ENCODE measurements at places on chromosomes 5 and 9.

DNA sequence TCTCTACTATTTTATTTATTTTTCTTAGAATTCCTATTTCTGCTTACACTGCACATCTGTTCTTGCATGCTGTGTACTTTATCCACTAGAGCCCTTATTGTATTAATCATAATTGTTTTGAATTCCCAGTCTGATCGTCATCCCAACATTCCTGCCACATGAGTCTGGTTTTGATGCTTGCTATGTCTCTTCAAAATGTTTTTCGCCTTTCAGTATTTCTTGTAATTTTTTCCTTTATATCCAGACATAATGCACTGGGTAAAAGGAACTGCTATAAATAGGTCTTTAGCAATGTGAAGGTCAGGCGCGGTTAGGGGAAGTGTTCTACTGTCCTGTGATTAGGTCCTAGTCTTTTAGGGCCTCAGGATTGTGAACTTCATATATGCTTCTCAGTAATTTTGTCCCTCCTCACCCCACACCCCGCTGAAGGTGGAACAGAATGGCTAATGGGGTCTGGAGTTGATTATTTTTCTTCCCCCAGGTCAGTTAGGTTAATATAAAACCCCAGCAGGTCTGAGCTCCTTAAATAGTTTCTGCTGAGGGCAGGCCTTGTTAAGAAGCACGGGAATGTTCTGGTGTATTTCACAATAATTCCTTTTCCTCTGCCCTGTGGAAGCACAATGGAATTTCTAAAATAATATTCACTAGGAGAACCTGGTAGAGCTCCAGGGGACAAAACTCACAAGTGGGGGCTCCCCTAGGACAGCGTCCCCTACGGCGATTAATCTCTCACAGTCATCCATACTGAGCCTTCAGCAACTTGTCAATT lies 146.6 kb upstream of the TUT7 start:
- peak; percentile 18 for DNase-seq
- H3K4me1 ChIP-seq: no peaks in the 10 kb centered on the region
- no peaks in the 10 kb centered on the region for H3K36me3 ChIP-seq
- no peak overlapping the region for H3K4me3 ChIP-seq

DNA sequence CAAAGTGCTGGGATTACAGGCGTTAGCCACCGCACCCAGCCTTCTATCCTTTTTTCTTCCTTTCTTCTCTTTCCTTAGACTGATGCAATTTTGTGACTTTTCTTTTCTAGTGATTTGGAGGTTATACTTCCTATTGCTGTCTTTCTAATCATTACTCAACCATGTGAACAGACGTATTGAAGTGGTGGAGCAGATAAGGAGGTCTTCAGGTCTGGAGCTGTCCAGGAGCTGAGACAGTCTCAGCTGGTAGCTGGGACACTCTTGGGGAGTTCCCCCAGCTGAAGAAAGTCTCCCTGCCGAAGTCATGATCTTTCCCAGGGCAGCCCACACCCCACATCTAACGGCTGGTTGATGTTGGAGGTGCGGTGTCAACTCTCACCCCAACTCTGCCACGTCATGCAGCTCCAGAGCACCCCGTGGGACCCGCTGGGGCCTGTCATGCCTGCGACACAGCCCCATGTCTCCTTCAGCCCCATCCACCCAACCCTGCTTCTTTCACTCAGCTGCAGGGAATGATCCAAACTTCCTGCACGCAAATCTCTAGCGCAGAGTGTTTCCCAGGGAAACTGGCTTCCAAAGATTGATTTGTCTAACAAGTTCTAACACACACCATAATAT lies 41.1 kb downstream of the NSUN2 start:
- no peaks in the 10 kb centered on the region for H3K36me3 ChIP-seq
- H3K27ac ChIP-seq: no peak overlapping the region
- no peaks in the 10 kb centered on the region for H3K4me1 ChIP-seq
- no peaks in the 10 kb centered on the region for H3K27me3 ChIP-seq
- H3K4me3 ChIP-seq: no peak overlapping the region

DNA sequence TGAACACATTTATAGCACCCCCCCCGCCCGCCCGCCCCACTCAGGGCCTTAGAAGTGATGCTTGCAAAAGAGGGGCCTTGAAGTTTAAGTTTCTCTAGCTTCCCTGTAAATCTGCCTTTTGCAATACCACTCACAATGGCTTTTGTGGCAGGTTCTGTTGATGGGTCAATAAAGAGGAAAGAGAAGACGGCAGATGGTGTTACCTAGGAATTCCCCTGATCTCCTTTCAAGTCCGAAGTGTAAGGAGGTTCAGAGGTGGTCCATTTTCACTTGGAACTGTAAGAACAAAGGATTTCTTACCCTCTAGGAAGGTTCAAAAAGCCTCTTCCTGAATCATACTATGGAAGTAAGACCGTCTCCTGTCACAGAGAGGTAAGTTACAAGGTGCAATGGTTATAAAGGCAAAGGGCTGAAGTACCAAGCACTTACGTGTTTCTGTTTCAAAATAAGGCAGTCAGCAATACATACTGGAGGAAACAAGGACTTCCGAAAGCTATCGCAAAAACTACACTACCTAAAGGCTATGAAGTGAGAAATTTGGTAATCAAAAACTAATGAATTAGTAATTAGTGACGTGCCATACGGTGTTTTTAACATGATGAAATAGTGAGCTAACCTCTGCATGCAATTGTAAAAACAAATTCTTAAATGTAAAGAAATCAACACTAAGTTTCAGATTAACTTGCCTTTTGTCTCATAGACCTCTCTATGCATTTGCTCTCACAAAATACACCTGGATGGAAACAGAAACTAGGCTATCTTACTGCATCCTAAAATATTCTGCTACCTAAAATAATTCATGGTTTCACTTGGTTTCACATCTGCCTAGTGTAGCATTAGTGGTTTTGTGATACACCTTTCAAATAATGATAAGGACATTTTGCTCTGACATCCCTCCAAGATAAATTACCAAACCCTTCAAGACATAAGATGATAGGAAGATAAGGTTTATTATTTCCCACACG lies 589.4 kb upstream of the FAM174A start:
- no peaks in the 10 kb centered on the region for H3K27me3 ChIP-seq
- no peak for DNase-seq
- no peak overlapping the region for H3K4me3 ChIP-seq
- H3K27ac ChIP-seq: no peak overlapping the region

DNA sequence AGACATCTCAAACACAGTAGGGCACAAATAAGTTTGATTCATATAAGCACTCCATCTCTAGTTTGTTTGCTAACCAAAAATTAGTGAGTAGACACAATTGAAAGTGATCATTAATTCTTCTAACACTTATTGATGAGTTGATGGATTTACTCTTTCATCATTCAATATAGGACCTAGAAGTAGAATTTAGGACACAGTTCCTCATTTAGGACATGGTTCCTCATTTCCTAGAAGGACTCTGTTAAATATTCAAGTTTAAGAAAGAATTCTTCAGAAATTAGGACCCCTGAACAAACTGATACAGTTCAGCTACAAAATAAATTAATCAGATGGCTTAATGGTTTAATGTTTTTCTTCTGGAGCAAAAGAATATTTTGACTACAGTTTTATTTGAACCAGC lies 143.5 kb upstream of the PRR16 start:
- no peak for DNase-seq
- H3K4me1 ChIP-seq: no peaks in the 10 kb centered on the region
- H3K27ac ChIP-seq: no peak overlapping the region
- H3K4me3 ChIP-seq: no peak overlapping the region
- H3K27me3 ChIP-seq: no peaks in the 10 kb centered on the region

DNA sequence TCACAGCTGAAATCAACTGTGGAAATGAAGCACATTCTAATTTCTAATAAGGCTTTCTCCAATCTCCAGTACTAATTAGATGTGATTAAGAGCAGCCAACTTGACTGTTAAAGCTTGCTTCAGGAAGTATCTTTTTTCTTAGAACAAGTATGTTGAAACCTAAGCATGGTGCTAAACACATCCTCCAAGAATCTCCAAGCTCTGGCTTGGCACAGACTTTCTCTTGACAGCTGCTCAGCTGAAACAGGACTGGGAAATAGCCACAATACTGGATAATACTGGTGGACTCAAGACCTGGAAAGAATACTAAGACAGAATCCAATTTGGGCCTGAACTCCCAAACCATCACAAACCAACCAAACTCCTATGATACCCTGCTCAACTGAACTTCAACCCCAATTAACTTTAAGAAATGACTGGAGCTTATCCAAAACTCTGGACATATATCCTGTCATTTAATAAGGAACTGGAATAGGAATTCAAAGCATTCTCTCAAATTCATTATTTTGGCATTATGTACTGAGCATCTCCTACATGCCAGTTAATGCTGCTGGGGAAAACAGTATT lies 16.2 kb downstream of the PRKAA1 start:
- no peak overlapping the region for H3K27ac ChIP-seq
- no peaks in the 10 kb centered on the region for H3K36me3 ChIP-seq
- H3K4me1 ChIP-seq: no peaks in the 10 kb centered on the region
- no peaks in the 10 kb centered on the region for H3K27me3 ChIP-seq

DNA sequence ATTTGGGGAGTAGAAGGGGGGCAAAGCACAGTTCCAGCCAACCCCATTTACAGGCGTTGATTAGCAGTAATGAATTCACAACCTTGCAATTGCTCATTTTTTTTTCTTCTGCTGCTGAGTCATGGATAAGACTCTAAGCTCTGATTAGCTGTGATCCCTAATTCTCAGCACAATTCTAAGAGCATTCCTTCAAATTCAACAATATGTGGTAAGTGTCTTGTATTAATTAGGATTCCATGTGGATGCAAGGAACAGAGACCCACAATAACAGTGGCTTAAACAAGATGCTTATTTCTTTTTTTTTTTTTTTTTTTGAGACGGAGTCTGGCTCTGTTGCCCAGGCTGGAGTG lies 133.4 kb downstream of the PALM2AKAP2 start:
- no peaks in the 10 kb centered on the region for H3K36me3 ChIP-seq
- H3K4me3 ChIP-seq: no peak overlapping the region
- H3K4me1 ChIP-seq: no peaks in the 10 kb centered on the region
- DNase-seq: no peak
- no peaks in the 10 kb centered on the region for H3K27me3 ChIP-seq
- H3K27ac ChIP-seq: no peak overlapping the region

GRCh38 chr9:81521892-81522291 lies 167.5 kb downstream of the TLE1 start:
- no peaks in the 10 kb centered on the region for H3K27me3 ChIP-seq
- no peak overlapping the region for H3K4me3 ChIP-seq
- no peak for DNase-seq
- H3K36me3 ChIP-seq: no peaks in the 10 kb centered on the region
- no peaks in the 10 kb centered on the region for H3K4me1 ChIP-seq
- H3K27ac ChIP-seq: no peak overlapping the region

GRCh38 chr9:28981129-28981528 lies 1407.8 kb upstream of the C9orf72 start:
- H3K36me3 ChIP-seq: no peaks in the 10 kb centered on the region
- H3K4me1 ChIP-seq: no peaks in the 10 kb centered on the region
- no peak overlapping the region for H3K27ac ChIP-seq
- DNase-seq: no peak
- H3K4me3 ChIP-seq: no peak overlapping the region
- H3K27me3 ChIP-seq: no peaks in the 10 kb centered on the region
